ENCODE measurements at places on chromosomes 11 and 22. TPM values are rescaled to one million over a fixed set of nuclear protein-coding genes. Genes with fewer than 3 reads are reported as not detected.

DNA sequence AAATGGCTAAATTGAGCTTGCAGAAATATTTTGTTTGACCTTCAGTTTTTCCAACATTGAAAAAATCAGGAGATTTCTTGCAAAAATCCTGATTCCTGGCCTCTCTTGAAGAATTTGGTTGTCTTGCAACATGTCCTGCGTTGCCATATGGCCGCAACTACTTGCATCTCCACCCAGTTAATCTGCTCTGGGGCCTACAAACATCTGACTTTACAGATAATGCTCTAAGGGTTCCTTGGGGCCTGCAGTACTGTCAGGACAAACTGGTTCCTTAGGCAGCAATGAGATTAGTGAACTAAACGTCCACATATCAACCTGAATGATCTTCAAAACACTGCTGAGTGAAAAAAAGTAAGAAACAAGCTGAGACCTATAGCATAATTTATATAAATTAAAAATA lies 36.6 kb upstream of the FEZ1 start:
- H3K36me3 ChIP-seq: peaks cover 10% of the 10 kb centered on the region
- H3K4me1 ChIP-seq: 0 out of 2 replicates have a peak, but pooled peaks cover 7% of the 10 kb centered on the region
- H3K4me3 ChIP-seq: no peak overlapping the region

DNA sequence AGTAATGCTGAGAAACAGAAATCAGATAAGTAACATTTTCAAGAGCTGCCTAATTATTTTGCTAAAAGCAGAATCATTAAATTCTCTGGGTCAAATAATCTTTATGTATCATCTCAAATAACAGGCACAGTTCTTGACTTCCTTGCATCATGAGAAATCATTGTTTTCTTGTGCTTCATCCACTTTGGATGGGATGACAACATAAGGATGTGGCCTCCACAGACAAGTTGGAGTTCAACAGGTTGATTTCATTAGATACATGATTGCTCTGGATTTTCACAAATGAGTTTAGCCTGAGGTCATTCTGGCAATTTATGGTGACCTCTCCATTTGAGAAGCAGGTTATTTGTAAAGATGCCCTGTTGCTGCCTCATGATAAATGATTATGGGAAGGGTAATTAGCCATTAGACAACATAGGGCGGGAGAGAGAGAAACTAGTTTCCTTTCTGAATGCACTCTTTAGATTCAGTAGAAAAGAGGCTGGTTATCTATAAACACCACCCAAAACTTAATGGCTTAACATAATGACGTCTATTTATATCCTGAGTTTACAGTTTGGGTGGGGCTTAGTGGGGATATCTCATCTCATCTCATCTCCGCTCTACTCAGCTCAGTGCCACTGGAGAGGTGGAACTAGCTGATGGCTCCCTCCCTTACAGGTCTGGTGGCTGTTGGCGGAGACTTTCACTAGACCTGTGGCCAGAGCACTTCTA lies 35.0 kb upstream of the ADORA2A start:
- H3K27me3 ChIP-seq: no peaks in the 10 kb centered on the region
- H3K36me3 ChIP-seq: peaks cover 14% of the 10 kb centered on the region
- DNase-seq: no peak
- 0 out of 2 replicates have a peak, but pooled peaks cover 2% of the 10 kb centered on the region for H3K4me1 ChIP-seq
- H3K27ac ChIP-seq: no peak overlapping the region
- H3K4me3 ChIP-seq: no peak overlapping the region

GRCh38 chr11:38402063-38402462 lies 1804.0 kb upstream of the RAG2 start:
- H3K4me3 ChIP-seq: no peak overlapping the region
- DNase-seq: no peak
- no peak overlapping the region for H3K27ac ChIP-seq
- peaks cover 52% of the 10 kb centered on the region for H3K36me3 ChIP-seq
- H3K4me1 ChIP-seq: no peaks in the 10 kb centered on the region

GRCh38 chr11:105024394-105024793 lies 1.4 kb upstream of the CASP5 start:
- H3K4me3 ChIP-seq: no peak overlapping the region
- DNase-seq: no peak
- no peaks in the 10 kb centered on the region for H3K27me3 ChIP-seq
- peaks cover 4% of the 10 kb centered on the region for H3K36me3 ChIP-seq
- no peak overlapping the region for H3K27ac ChIP-seq

Gene GDPD4
- total RNA-seq: not detected

Gene OR8D4
- not detected for total RNA-seq

Gene TESMIN
- total RNA-seq: 91.9 TPM

All from WTC11 (cell line).